Muscle of leg (tissue), 16 donors: ENCODE measurements at places on chromosomes 4 and X. TPM values are rescaled to one million over a fixed set of nuclear protein-coding genes. Genes with fewer than 3 reads are reported as not detected.

DNA sequence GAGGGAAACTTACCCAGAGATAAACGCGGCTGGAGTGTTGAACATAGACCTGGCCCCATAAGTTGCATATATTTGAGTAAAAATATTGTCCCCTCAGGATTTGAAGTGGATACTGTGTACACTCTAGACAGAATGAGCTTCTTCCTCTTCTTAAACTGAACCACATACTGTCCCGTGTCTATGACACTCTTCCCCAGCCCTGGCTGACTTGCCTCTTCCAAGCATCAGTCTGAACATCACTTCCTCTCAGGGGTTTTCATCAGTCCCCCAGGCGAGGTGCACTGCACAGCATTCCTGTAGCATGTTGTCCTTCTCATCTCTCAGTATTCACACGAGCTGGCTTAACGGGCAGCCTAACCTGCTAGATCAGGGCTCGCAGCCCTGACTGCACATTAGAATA lies 80.5 kb upstream of the TMEM150C start:
- H3K4me3 ChIP-seq, result no peak overlapping the region
- no peaks in the 10 kb centered on the region for H3K27me3 ChIP-seq
- H3K36me3 ChIP-seq, result no peaks in the 10 kb centered on the region
- no peaks in the 10 kb centered on the region for H3K4me1 ChIP-seq
- no peak for DNase-seq
- H3K27ac ChIP-seq, result no peak overlapping the region

- H3K27me3 ChIP-seq, result no peaks in the 10 kb centered on the region
- no peak overlapping the region for H3K27ac ChIP-seq
- DNase-seq, result no peak
- no peak overlapping the region for H3K4me3 ChIP-seq
- H3K4me1 ChIP-seq, result no peaks in the 10 kb centered on the region
- peaks cover 37% of the 10 kb centered on the region for H3K36me3 ChIP-seq
These were observed 17.9 kb downstream of the ASMTL start for GRCh38 chrX:1434871-1435240.

The ADH4 gene
- not detected for total RNA-seq

The G3BP2 gene
- 116 TPM for total RNA-seq

The FAM236C gene
- total RNA-seq, result not detected

GRCh38 chr4:81919810-81920209 lies 448.1 kb upstream of the RASGEF1B start:
- H3K27ac ChIP-seq, result no peak overlapping the region
- H3K4me1 ChIP-seq, result peaks cover 10% of the 10 kb centered on the region
- no peak overlapping the region for H3K4me3 ChIP-seq
- DNase-seq, result no peak

The TSPAN7 gene
- total RNA-seq, result 70.0 TPM

DNA sequence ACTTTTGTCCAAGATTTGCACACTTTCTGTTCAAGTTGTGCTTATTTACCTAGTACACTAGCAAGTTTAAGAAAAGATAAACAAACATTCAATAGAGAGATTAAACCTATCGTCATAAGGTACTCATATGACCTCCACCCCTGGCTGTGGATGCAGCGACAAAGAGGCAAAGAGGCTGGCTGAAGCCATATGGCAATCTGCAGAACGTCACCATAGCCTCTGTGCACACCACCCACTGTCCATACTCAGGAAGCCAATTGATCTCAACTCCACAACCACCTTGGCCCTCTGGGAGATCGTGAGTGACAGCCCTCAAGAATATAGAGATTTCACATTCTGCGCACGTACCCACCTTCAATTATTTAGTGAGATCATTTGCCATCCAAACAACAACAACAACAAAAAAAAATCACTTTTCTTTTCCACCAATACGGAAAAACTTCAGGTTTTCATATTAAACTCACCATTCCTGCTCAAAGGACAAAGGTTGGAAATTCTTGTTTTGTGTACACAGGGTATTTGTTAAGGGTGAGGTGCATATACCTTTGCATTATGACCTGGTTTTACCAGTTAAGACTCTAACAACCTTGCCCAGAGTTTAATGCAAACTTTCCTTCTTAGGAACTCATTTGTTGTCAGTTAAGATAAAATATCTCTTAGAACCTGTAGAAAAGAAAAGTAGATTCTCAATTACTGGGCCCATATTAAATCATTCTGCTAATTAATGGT lies 243.0 kb upstream of the FSTL5 start:
- no peaks in the 10 kb centered on the region for H3K4me1 ChIP-seq
- H3K27me3 ChIP-seq, result no peaks in the 10 kb centered on the region
- no peaks in the 10 kb centered on the region for H3K36me3 ChIP-seq
- H3K4me3 ChIP-seq, result no peak overlapping the region
- no peak for DNase-seq
- H3K27ac ChIP-seq, result no peak overlapping the region

- H3K4me3 ChIP-seq, result no peak overlapping the region
- H3K27ac ChIP-seq, result no peak overlapping the region
- no peaks in the 10 kb centered on the region for H3K4me1 ChIP-seq
- no peak for DNase-seq
- H3K36me3 ChIP-seq, result no peaks in the 10 kb centered on the region
These were observed 365.9 kb upstream of the PABPC4L start for GRCh38 chr4:134567461-134567860.

The SLC30A9 gene
- 52.2 TPM for total RNA-seq

GRCh38 chr4:5956285-5957021 lies 61.8 kb downstream of the C4orf50 start:
- DNase-seq, result peak; percentile 32
- peaks cover 11% of the 10 kb centered on the region for H3K4me1 ChIP-seq
- H3K27ac ChIP-seq, result no peak overlapping the region
- peaks cover 30% of the 10 kb centered on the region for H3K27me3 ChIP-seq

DNA sequence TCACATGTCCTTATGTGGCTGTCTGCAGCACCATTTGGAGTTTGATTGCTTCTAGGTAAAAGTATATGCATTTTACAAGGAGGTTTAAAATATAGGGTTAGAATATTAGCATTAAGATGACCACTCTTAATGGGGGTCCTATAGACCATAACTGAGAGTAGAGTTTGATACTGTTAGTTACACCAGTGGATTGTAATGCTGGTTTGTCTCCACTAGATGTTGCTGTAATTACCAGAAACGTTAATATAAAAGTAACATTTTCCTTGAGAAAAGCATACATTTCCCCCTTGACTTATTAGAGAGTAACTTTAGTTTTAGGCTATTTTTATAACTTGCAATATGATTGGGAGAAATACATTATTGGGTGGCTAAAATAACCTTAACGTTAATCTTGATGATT lies 93.0 kb downstream of the ZXDA start:
- H3K4me1 ChIP-seq, result no peaks in the 10 kb centered on the region
- no peaks in the 10 kb centered on the region for H3K36me3 ChIP-seq
- no peak overlapping the region for H3K27ac ChIP-seq
- no peaks in the 10 kb centered on the region for H3K27me3 ChIP-seq
- DNase-seq, result no peak
- no peak overlapping the region for H3K4me3 ChIP-seq
